ENCODE measurements at places on chromosomes 4 and X.

- DNase-seq, result no peak
Observed at GRCh38 chr4:146510942-146511341, 10.8 kb downstream of the SLC10A7 start.

DNA sequence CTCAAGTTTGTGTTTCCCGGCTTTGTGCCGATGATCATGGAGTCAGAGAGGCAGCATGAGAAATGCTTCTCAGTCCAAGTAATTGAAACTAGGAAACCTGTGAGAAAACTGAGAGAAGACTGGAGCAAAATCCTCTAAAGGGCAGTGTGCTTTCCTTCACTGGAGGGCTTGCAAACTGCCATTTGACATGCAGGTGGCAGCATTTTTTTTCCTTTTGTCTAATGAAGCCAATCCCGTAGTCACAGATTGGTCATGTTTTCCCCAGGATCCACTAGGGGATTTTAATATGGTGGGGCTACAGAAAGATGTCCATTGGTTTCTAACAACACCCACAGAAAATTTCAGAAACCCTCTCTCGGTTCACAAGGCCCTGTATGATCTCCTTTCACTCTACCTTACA is 117.4 kb upstream of the NUDT10 start:
- no peak for DNase-seq

- DNase-seq, result no peak
Observed at GRCh38 chr4:69639542-69639941, at the start of gene UGT2A2. Gene UGT2A2 (minus strand): TSS chr4:69639642. CDS start chr4:69639640, 2 bp downstream.

GRCh38 chr4:2560167-2560566 is 23.7 kb downstream of the FAM193A start:
- DNase-seq, result no peak

DNA sequence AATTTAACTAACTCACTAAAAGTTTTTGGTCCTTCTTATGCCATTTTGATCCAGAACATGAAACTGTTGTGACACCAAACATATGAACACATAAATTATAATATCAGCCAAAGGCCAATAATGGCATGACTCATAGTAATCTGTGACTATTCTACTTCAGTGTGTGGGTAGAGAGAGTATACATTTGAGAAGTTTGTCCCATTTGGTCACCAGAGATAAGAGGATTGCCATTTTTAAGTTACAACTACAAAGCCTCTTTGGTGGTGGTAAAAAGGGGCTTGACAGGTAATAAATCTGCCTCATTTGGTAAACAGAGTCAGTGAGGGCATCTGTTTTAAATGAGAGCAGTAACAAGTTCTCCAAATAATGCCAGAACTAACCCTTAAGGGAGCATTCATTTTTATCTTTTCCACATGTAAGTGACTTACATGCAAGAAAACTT is 117.9 kb downstream of the TBC1D19 start:
- DNase-seq, result no peak

DNA sequence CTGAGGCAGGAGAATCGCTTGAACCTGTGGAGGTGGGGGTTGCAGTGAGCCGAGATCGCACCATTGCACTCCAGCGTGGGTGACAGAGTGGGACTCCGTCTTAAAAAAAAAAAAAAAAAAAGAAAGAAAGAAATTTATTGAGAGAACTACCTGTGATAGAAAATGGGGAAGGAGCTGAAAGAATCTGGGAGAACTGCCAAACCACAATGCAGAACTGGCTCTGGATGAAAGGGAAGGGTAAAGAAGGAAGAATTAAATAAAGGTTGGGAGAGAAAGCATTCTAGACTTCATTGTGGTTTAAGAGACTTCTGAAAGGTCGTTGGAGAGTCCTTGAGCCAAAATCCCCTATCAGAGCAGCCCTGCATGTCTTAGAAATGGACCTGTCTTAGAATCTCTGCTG is 567.9 kb upstream of the HTR2C start:
- DNase-seq, result no peak

GRCh38 chr4:157423526-157424020 is 203.0 kb downstream of the GRIA2 start:
- no peak for DNase-seq

GRCh38 chr4:88967883-88968331 is 89.1 kb downstream of the FAM13A start:
- no peak for DNase-seq

- no peak for DNase-seq
Observed at GRCh38 chr4:157372567-157372966, 152.0 kb downstream of the GRIA2 start.

DNA sequence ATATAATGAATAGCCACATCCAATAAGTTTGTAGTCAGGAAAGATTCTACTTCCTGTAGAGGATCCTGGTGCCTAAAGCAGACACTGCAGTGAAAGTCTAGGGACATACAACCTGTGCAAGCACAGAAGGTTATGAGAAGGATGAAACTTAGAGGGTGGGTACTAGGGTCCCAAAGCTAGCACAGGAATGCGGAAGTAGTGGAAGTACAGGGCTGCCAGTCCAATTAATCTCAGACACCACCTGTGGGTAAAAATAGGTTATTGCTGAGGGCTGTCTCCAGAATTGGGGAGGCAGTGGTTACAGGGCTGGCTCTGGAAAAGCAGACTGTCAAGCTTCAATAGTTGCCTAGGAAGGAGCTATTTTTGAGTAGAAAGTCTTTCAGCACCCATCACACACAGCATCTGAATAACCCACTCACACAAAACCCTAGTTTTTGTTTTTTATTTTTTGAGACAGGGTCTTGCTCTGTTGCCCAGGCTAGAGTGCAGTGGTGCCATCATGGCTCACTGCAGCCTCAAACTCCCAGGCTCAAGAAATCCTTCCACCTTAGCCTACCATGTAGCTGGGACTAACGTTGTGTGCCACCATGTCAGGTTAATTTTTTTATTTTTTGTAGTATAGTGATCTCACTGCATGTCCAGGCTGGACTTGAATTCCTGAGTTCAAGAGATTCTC is 50.8 kb upstream of the ELF2 start:
- DNase-seq, result no peak

Data from activated CD8-positive, alpha-beta memory T cell treated with anti-CD3 and anti-CD28 coated beads for 4 hours (primary cell).